ENCODE measurements at places on chromosomes 12 and 14.

DNA sequence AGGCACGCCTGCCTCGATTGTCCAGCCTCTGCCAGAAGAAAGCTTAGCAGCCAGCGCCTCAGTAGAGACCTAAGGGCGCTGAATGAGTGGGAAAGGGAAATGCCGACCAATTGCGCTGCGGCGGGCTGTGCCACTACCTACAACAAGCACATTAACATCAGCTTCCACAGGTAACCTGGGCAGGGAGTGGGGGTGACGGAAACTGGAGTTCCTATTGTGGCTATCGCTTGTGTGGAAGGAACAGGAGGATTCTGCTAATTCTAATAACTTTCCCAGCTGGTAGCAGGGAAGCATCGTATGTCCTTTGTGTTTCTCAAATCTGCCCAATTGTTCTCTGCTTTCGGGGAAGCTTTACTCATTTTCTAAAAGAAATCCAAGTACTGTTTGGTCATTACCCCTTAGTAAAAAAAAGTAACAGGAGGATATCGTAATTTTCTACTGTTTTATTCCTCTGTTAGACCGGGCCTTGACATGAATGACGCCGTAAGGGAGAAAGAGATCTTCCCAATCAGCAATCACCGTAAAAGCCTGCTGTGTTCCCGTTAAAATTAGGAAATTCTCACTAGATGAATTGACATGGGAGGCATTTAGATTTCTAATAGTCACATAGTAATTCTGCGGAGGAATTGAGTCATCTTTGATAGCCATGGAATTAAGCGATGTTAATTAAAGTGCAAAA is 449 bp downstream of the THAP2 start:
- DNase-seq: no peak

- no peak for DNase-seq
Measured at GRCh38 chr14:32383364-32384009, 54.4 kb downstream of the AKAP6 start.

DNA sequence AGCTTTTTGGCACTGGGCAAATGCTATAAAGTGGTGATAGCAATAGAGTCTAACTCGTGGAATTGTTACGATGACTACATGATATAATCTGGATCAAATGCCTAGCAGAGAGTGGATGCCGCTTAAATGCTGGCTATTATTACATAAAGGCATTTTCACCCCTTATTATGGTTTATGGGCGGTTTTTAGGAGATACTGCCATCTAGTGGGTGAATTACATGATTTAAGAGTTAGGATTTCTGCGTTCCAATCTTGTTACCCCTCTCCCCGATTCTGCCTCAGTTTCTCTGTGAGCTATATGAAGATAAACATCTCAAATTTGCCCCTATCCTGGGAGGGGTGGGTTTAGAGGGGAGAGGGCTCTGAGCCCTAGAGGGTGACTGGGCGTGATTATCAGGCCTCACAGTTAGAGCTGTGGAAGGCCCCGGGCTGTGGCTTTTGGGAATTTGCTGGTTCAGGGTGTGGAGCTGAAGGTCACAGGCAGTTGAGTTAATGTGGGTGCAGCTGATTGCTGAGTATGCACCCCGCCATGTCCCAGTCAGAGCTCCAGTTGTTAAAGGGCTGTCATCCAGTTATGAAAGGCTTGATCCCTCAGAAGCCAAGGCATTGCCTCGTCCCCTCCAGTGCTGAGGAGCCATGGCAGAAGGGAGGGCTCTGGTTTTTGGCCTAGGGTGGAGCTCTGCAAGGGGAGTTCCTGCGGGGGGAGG is 14.4 kb downstream of the CLSTN3 start:
- DNase-seq: no peak

DNA sequence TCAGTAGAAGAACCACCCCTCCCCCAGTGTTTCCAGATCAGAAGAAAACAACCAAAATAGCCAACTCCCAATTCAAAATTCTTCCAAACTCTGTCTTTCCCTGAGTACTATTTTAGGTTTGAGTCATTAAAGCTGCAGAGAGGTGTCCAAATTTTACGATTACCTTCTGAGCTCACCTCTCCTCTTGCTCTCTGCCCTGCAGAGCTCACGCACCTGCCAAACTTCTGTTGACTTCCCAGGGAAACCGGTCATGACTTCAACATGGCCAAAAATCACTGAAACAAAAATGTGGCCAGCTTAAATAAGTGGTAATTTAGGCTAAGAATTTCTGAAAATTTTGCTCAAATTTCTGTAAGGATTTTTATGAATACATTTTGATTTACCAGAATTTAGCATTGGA is 70.9 kb upstream of the OTX2 start:
- no peak for DNase-seq

DNA sequence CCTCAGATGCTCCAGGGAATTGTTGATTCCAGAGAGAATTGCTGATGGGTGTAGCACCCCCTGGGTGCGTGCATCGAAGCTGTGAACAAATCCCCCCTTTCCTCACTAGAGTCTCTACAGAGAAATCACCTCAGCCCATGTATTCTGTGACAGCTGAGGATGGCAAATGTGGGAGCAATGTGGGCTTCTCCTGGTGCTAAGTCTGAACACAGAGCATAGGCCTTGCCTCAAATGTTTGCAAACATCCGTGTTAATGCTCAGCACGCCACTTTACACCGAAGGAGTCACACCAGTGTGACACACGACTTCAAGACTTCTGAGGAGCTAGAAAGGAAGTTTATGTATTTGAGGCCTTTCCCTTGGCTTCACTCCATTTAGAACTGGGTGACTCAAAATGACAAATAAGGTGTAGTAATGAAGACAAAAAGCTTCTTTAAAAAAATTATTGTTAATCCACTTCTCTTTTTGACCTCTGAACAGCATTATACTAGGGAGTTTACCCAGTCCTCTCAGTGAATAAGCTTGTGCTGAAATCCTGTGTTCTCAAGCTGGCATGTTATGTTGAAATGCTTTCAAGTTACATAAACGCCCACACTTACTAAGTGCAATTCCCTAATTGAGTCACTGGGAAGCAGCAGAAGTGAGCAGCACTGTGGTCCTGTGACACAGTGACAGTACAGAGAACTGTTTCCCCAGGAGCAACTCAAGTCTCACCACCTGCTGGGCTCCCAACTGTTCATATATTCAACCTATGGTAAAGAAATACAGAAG is 92.9 kb downstream of the FAR2 start:
- DNase-seq: peak; percentile 90

- no peak for DNase-seq
Measured at GRCh38 chr12:105287408-105287807, 43.1 kb upstream of the C12orf75 start.

DNA sequence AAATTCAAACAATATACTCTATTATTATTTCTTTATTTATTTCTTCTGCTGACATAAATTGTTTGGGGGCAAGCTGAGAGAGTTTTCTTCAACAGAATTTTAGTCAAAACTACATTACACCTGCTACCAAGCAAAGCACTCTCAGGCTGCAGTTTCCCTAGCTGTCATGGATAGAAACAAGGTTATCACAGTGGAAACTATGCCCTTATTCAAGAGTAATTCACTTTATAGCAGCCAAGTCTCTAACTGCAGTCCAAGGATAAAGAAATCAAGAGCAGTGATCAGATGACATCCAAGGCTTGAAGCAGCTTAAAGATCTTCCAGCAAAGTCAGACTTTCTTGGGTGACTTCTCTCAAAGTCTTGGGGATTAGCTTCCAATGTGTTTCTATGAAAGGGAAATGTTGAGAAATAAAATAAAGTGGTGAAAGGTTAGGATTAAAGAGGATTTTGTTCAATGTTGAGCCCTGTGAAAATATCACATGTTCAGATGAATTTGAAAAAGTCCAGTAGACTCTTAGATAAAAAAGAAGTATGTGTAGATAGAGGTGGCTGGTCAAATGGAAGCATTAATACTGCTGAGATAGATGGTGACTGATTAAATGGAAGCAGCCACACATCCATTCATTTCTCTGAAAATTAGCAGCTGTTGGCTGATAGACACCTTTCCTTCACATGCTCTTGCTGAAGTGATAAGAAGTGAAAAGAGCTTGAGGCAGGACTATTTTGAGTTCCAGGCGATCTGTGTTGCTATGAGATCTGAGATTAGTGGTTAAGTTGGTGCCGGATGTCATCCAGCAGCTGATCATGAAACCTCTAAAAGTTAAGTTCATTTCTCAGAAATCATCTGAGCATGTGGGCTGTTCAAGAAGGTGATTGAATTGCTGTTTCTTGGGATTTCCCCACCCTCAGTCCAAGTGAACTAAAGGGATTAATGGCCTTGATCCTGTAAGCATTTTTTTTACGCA is 257.8 kb upstream of the BTG1 start:
- peak; percentile 9 for DNase-seq

- no peak for DNase-seq
Measured at GRCh38 chr12:71840231-71840847, 780 bp downstream of the TBC1D15 start.

- no peak for DNase-seq
Measured at GRCh38 chr12:127290251-127290650, 976.7 kb upstream of the TMEM132C start.

GRCh38 chr14:33606591-33606990 is 344.3 kb downstream of the EGLN3 start:
- no peak for DNase-seq

DNA sequence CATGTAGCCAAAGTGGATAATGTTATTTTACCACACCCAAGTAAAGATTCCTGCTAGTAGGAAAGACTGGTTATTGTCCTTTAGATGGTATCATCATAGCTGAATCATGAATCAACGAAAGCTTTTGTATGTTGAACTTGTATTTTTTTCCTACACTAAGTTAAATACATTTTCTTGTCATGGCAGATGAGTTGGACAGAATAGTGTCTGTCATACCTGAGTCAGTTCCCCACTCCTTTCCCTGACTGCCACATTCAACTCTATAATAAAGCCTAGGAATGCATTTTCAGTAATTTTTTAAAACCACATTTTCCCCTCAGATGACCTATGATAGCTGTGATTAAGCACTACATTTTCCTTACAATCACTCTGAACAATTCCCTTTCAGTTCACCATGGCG is 9.3 kb upstream of the PTHLH start:
- DNase-seq: no peak

DNA sequence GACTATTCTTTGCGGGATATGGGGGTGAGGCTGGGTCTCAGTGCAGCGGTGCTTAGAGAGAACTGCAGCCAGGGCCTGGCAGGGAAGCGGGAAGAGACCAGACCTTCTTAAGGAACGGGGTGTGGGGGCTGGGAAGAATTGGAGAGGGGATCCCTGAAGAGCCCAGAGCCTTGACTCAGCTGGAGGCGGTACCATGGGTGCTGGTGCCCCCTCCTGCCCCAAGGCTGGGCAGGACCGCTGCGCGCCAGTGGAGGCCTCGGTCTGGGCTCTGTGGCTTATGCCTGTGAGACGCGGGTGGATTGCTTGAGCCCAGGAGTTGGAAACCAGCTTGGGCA is 1.3 kb upstream of the RNU7-1 start:
- DNase-seq: no peak

DNA sequence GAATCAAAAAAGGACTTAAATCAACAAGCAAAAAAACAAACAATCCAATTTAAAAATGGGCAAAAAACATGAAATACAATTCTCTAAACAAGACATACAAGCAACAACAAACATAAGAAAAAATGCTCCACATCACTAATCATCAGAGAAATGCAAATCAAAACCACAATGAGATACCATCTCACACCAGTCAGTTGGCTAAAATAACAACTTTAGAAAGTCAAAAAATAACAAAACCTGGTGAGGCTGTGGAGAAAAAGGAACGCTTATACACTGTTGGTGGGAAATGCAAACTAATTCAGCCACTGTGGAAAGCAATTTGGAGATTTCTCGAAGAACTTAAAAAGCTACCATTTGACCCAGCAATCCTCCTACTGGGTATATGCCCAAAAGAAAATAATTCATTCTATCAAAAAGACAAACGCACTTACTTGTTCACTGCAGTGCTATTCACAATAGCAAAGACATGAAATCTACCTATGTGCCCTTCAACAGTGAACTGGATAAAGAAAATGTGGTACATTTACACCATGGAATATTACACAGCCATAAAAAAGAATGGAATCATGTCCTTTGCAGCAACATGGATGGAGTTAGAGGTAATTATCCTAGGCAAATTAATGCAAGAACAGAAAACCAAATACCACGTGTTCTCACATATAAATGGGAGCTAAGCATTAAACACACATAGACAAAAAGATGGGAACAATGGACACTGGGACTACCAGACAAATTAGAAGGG is 26.9 kb downstream of the PRKD1 start:
- DNase-seq: no peak

- no peak for DNase-seq
Measured at GRCh38 chr12:131721548-131721947, 10.7 kb downstream of the SFSWAP start.

GRCh38 chr14:93955850-93956481 is 20.4 kb downstream of the ASB2 start:
- no peak for DNase-seq

DNA sequence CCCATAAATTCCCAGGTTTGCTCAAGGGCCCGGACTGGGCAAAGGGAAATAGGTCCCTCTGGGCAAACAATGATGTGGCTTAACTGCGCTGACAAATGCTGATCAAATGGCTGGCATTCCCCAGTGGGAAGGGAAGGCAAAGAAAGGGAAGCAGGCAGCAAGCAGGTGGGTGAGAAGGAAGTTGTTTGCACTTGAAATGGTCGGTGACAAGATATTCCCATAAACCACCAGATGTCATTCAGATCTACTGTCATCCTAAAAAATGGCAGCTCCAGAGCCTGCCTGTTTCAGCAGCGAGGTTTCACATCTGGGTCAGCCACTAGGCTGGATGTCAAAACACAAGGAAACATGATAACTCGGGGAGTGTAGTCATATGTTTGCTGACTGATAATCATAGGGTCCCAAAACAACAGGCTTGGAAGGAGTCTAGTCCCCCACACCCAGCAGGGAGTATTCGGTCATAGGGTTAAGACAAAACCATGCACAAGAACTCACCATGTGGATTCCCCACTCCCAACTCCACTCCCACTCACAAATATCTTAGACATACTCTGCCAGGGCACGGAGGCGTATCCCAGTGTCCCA is 37.9 kb upstream of the MDM1 start:
- no peak for DNase-seq

- DNase-seq: no peak
Measured at GRCh38 chr14:68403191-68404145, 389.4 kb downstream of the ZFP36L1 start.

- no peak for DNase-seq
Measured at GRCh38 chr12:70106347-70106746, 136.9 kb upstream of the CNOT2 start.

DNA sequence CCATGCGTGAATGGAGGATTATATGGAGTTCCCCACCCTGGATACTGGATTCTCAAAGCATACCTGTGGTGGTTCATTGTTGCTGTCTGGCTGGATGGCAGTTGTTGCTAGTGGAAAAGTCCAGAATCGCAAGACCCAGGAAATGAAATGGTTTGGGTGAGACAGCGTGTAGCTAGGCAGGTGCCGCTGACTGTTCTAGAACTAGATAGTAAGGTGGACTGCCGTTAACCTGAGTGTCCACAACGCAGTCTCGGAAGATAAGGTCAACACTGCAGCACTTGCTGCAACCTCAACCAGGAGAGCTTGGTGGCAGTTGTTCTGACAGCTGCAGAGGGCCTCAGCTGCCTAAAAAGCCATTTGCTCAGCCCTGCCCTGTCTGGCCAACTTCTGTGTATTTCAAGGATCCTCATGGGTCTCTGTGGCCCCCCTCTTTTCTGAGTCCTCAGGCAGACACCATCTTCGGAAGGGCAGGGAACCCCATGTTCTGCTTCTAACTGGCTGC is 15.5 kb upstream of the IRF2BPL start:
- DNase-seq: no peak

- no peak for DNase-seq
Measured at GRCh38 chr14:98477935-98478334, 794.1 kb downstream of the BCL11B start.

Measured in WERI-Rb-1 (cell line).